RKO (cell line): ENCODE measurements at places on chromosomes 12 and 14.

DNA sequence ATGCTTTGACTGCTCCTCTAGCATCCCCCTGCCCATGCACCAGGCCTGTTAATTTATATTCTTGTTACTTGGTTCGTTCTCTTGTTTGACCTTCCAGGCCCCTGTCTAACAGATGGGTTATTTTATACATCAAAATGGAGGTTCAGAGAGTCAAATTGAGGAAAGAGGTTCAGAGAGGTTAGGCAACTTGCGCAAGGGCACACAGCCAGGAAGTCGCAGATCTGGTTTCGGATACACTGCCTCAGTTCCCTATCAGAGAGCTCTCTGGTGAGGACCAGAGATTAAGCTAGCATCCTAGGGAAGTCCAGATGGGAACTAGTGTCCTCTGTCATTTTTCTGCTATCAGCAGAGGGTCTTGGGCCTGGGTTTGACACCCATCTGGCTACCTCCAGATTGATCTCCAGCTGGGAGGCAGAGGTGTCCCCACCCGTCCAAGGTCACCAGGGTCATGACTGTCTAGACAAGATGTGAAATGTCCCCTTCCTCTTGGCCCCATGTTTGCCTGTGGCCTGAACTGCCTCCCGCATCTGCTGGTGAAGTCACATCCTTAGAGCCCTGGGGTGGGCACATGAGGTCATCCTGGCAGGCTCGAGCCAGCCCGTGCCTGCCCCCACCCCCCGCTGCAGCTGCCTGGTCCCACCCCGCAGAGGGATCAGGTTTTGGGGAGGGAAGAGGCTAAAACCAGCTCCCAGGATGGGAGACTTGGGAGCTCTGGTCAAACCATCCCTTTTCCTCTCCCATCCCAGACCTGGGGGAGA lies 84.3 kb upstream of the NCOR2 start:
- DNase-seq: no peak

GRCh38 chr12:108701779-108702441 lies 29.4 kb downstream of the CORO1C start:
- DNase-seq: no peak

GRCh38 chr12:10365696-10366405 lies 24.0 kb downstream of the KLRK1 start:
- DNase-seq: peak; percentile 32

GRCh38 chr12:28535216-28535615 lies 345.0 kb downstream of the CCDC91 start:
- DNase-seq: no peak

DNA sequence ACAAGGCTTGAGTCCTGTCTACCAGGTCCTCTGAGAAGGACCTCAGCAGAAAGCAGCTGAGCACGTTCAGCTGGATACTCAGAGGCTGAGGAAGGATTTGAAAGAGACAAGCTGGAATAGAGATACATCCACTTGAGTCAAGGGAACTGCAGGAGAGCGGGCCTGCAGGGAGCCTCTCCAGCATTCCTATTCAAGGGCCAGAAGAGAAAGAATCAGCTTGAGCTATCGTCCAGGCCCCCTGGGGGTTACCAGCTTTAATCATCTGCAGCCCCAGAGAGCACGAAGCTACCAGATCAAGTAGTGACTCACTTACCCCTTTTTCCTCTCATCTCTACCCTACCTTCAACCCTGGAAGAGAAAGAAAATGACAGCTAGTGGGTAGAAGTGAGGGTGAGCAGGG lies 80.9 kb downstream of the NDUFA12 start:
- DNase-seq: no peak

DNA sequence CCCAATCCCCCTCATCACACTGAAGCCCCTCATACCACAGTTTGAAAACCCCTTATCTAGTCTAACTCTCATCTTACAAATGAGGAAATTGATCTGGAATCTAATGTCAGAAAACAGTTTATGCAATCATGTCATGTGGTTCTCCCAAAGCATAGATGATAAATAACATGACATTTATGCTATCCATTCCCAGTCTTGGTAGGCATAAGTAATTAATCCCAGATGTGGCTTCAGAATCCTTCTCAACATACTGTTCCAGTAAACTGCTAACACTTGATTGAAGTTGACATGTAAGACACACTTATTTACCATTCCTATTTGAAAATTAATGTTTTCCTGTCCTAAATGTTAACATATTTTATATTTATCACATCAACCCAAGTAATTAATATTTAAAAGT lies 168.7 kb downstream of the GALC start:
- no peak for DNase-seq

DNA sequence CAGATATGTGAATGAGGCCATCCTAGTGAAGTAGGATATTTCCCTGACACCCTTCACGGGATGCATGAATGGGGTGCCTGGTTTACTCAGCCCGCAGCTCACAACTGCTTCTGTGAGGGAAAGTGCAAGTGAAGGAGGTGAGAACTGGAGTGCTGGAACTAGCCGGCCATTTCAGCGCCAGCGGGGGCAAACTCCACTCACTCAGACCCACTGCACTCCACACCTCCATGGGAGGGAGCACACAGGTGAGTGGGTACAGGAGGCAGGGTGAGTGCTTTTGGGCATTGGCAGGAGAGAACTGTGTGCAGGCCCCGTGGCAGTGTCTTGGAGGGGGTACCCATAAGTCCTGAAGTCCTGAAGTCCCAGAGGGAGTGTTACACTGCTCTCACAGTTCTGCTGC lies 1008.4 kb downstream of the SLC6A15 start:
- no peak for DNase-seq

DNA sequence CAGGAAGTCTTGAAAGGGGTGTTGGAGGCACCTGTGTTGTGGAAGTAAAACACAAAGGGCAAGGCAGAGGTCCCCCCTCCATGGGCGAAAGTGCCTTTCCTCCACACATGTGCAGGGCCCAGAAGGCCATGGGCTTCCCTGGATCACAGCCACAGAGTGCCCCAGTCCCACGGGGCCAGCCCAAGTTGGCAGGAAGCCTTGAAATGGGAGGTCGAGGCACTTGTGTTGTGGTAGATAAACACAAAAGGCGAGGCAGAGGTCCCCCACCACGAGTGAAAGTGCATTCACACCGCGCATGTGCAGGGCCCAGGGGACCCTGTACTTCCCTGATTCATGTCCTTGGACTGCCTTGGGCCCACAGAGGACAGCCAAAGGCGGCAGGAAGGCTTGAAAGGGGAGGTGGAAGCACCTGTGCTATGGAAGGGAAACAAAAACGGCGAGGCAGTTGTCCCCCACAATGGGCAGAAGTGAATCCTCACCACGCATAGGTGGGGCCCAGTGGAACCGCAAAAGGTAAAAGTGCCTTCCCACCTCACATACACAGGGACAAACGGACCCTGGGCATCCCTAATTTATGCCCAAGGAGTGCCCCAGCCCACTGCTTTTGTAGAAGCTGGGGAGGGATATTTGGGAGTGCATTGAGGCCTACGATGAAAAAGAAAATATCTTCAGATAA lies 585.4 kb downstream of the ALG10 start:
- no peak for DNase-seq

- DNase-seq: peak; percentile 61
These were observed 39.6 kb downstream of the DNAH10 start for GRCh38 chr12:123801573-123802178.

DNA sequence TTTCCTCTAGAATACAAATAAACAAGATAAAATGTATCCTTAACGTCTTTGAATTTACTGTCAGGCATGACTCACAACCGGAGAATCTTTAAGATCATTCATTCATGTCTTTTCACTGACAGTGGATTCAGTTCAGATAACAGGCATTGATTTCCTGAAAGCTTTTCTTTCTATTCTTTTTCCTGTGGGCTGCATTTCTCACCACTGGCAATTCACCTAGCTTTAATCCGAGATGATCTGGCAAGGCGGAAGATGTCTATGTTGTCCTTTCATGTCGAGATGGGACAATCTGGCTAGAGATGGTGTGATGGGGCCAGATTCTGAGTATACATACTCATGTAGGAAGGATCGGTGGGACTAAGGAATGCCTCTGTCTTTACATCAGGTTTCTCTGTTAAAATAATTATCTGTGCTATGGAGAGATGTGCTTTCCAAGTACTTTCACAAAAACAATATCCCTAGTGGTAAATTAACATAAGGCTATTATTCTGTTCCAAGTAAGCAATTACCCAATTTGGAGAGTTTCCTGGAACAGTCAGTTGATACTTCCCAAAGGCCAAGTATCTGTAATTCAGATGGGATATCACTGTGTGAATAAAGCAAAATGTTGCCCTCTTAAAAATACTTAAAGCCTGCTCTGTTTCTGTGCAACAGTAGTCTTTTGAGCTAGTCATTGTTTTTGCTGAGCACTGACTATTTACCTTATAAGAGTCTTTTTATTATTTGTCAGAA lies 17.8 kb downstream of the ACSS3 start:
- no peak for DNase-seq

DNA sequence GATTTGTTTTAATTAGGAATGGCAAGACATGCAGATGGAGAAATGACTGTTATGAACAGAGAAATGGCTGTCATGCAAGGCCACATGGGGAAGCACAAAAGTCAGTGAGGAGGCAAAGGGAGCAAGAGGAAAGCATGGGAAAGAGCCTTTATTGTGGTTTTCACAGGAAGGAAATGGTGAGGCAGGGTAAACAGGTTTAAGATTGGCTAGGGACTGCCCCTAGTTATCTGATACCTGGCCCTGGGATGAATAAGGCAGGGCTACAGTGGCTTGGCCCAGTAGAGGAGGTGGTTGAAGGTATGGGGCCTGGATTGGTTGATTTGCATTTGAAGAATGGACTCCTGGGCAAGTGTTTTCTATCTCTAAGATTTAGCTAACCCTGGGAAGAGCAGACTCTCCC lies 168.7 kb upstream of the CNOT2 start:
- DNase-seq: no peak

- DNase-seq: no peak
These were observed 40.1 kb upstream of the EVL start for GRCh38 chr14:100025111-100025510.

- DNase-seq: no peak
These were observed 87.6 kb upstream of the GPHB5 start for GRCh38 chr14:63406333-63406732.

DNA sequence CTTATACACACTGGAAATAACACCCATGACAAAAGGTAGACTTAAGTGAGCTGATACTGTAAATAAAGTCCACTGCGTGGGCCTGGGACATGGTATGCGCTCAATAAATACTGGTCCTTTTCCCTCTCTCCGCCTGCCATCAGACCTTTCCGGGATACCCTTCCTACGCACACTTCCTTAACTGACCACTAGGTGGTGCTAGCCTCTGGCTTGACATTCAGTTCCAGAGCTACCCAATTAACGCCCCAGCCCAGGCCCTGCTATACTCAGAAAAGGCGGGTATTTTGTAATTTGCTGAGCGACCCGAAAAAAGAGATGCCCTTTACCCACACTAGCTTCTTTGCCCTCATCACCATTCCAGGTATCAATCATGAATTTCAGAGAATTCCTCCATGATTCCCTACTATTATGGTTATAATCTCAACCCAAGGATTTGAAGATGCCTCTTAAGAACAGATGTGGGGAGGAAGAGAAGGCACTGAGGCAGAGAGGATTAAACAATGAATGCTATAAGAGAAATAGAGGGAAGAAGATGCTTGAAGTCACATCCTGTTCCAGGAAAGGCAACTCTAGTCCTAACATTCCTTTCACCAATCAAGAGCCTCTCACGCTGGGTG lies 3.9 kb upstream of the LRP1 start:
- peak; percentile 82 for DNase-seq

GRCh38 chr14:74444866-74445265 lies 18.9 kb upstream of the SYNDIG1L start:
- no peak for DNase-seq

- no peak for DNase-seq
These were observed 1005.5 kb downstream of the NRXN3 start for GRCh38 chr14:79175671-79176070.

GRCh38 chr12:102480406-102480805 lies at the start of gene IGF1:
IGF1 (minus strand) TSS chr12:102480563; CDS start chr12:102480381, 182 bp downstream.
- DNase-seq: no peak

DNA sequence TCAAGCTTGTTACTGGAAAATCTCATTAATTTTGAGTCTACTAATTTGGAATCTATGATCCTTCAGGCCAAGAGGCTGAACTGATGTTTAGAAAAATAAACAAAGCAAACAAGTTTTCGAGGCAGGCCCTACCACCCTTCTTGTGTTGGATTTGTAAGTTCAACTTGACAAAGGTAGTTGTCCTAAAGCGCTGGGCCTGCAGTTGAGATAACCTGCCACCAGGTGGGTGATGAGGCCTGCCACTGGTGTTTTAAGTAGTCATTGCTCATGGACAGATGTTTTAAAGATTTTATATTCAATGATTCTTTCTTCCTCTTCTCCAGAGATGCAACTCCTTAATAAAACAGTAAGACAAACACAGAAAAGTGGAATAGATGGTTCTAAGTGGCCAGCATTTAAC lies 19.4 kb downstream of the ACVRL1 start:
- peak; percentile 26 for DNase-seq

DNA sequence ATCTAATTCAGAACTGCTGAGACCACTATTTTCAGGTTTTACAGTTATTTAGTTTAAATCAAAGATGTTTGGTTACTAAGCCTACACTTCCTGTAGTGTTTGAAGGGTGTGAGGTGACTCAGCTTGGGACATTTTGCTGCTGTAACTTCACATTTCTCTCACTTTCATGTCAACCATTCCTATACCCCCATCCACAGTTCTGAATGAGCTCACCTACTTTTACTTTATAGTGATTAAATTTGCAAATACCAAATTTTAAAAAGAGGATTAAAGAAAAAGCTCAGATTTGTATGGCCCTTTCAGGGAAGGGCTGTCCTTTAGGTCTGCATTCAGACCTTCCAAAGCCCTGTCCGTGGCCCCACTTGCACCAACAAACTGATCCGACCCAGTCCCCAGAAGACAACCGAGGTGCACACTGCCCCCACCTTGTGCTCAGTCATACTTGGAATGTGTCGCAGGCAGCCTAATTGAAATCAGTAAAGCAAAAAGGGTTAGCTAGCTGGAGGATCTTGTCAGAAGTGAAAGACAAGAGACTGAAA lies 174.4 kb downstream of the MON2 start:
- peak; percentile 36 for DNase-seq

DNA sequence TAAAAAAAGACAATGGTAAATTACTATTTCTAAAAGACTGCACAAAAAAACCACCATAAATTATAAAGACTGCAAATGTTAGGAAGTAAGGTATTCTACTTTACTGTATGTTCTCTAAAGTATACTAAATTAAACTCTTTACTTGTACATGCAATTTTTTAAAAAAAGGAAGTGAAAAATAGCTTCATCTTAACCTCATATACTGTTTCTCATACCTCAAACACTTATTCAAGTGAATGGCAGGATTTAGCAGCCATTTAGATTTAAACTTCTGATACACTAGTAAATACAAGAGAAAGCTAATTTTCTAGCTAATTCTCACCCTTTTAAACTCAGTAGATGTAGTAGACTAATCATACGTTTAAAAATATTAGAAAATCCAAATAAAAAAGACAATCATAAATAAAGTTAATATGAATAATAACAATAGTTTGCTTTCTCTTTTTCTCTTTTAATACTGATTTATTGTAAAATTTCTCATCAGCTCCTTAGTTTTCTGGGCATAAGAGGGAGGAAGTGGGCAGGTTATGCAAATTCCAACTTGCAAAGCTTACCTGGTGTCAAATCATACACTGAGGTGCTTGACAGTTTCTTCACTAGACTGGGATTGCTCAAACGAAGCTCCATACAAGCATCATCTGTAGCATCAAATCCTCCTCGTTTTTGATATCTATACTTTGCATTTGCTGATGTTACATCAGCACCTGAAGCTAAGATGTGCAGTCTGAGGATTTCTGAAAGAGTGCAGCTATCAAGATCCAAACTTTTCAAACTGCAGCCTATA lies 71.0 kb upstream of the CFL2 start:
- no peak for DNase-seq

GRCh38 chr14:29937116-29937515 lies 9.5 kb upstream of the PRKD1 start:
- DNase-seq: peak; percentile 38
